ENCODE measurements at places on chromosomes 11 and 22. TPM values are rescaled to one million over a fixed set of nuclear protein-coding genes. Genes with fewer than 3 reads are reported as not detected.

Gene DGCR6
- total RNA-seq = 4.8 TPM

Gene GTSE1
- total RNA-seq = 1.1 TPM

Gene POU2AF1
- total RNA-seq = 0.41 TPM

Gene MRGPRX1
- not detected for total RNA-seq

Gene ART1
- 0.17 TPM for total RNA-seq

Gene ASCL2
- 0.76 TPM for total RNA-seq

Gene PARVG
- total RNA-seq = 0.59 TPM

Gene VPS37C
- 7.4 TPM for total RNA-seq

Gene UPK2
- 0.43 TPM for total RNA-seq

Gene TUB
- 36.2 TPM for total RNA-seq

Data from motor neuron (in vitro differentiated cells).